GM23248 (cell line): ENCODE measurements at places on chromosomes 2 and 18.

DNA sequence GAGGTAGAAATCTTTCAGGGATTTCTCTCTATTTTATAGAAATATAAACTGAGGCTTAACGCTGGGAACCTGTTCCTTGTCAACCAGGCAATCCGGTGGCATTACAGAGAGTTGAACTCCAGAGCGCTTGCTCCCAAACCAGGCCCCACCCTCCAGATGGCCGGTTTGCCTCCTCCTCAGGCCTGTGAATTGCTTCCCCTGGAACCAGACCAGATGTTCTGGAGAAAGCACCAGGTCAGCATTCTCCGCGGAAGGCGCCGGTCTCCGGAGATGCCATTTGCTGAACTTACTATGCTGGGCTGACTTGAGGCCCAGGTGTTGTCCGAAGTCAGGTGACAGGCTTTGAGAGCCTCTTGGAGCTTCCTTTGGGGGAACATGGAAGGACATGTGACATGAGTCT lies 17.2 kb downstream of the TNP1 start:
- DNase-seq: no peak

- DNase-seq: peak; percentile 40
Observed at GRCh38 chr18:49250816-49251388, 209.5 kb downstream of the DYM start.

- DNase-seq: peak; percentile 67
Observed at GRCh38 chr2:64839844-64840243, 149.4 kb upstream of the SLC1A4 start.

DNA sequence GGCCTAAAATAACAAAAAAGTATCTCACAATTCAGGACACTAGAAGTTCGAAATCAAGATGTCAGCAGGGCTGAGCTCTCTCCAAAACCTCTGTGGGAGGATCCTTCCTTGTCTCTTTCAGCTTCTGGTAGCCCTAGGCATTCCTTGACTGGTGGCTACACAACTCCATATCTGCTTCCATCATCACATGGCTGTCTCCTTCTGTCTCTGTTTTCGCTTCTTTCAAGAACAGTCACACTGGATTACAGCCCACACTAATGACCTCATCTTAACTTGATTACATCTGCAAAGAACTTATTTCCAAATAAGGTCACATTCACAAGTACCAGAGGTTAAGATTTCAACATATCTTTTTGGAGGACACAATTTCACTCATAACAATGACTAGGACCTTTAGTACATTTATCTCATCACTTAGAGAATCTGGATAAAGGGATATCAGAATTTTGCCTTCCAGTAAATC lies 275.2 kb downstream of the IRS1 start:
- DNase-seq: peak; percentile 78

DNA sequence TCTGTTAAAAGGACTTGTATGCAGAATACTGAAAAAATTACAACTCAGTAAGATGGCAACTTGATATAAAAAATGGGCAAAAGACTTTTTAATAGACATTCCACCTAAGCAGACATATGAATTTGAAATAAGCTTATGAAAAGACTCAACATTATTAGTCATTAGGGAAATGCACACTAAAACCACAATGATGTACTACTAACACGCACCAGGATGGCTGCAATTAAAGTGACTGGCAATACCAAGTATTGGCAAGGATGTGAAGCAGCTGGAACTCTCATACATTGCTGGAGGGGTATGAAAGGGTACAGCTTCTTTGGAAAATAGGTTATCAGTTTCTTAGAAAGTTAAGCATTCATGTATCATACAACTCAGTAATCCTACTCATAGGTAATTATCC lies 3.2 kb upstream of the ENOSF1 start:
- DNase-seq: peak; percentile 86

DNA sequence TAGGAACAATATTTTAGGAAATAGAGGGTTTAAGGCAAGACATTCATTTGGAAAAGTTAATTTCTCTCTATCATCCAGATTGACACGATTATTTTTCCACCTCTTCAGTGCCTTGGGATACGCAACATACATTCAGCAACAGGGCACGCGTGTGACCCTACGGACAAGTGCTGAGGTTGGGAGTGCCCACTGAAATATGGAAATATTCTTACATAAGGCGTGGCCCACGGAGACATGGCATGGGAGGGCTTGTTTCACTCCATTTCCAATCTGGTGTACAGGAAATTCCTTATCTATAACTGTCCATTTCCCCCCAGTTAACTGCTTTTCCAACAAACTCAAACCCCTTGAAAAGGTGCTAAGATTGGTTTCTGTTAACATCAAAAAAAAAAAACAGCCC lies 20.9 kb upstream of the KIDINS220 start:
- no peak for DNase-seq

GRCh38 chr2:61710711-61711110 lies 143.1 kb downstream of the FAM161A start:
- DNase-seq: no peak

DNA sequence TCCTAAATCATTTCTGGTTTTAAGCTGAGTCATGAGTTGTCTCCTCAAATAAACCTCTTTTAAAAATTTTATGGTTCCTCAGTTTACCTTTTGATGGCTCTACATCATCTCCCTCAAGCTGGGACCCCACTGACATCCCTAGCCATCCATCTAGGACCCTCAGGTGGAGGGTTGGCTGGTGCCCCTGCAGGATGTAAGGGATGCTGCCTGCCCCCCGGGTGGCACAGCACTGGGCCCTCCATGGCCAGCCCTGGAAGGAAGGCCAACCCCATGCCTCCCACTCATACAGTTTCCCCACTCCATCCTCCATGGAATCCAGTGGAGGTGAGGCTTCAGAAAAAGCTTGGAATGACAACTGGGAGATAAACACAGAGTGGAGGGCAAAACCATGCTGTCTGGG lies 17.2 kb upstream of the GPC1 start:
- DNase-seq: no peak

GRCh38 chr18:78407466-78407844 lies 572.2 kb upstream of the SALL3 start:
- DNase-seq: no peak

GRCh38 chr18:27843783-27844777 lies 332.9 kb downstream of the CDH2 start:
- peak; percentile 36 for DNase-seq

DNA sequence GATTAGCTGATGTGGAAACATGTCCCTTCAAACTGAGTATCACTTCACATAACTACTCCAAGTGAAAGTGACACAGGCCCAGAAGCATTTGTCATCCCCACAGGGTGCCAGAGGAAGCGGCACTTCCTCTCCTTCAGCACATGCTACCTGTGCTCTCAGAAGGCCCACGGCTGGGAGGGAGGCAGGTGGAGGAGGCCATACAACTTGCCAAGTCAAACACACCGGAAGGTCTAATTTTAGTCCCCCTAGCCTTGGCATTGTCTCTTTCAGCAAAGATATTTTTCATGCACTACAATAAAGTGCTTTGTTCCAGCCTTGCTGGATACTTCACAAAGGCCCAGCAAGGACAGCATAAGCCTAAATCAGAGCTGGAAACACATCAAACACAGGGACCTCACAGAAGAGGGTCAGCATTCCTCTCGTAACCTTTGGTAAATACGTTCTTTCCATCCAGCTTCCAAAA lies 38.0 kb downstream of the VSNL1 start:
- no peak for DNase-seq

DNA sequence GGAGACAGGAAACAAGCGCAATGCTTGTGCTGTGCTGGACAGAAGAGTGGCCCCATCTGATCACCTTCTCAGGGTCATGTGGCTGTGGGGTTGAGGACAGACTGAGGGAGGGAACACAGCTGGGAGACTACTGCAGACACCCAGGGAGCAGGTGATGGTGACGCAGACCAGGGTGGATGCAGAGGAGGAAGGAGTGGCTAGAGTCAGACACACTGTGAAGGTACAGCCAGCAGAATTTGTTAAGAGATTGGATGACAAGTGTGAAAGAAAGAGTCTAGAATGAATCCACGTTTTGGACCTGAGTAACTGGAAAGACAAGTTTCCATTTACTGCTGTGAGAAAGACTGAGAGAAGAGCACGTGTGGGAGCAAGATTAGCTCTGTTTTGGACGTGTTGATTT lies 15.9 kb upstream of the POMC start:
- no peak for DNase-seq

DNA sequence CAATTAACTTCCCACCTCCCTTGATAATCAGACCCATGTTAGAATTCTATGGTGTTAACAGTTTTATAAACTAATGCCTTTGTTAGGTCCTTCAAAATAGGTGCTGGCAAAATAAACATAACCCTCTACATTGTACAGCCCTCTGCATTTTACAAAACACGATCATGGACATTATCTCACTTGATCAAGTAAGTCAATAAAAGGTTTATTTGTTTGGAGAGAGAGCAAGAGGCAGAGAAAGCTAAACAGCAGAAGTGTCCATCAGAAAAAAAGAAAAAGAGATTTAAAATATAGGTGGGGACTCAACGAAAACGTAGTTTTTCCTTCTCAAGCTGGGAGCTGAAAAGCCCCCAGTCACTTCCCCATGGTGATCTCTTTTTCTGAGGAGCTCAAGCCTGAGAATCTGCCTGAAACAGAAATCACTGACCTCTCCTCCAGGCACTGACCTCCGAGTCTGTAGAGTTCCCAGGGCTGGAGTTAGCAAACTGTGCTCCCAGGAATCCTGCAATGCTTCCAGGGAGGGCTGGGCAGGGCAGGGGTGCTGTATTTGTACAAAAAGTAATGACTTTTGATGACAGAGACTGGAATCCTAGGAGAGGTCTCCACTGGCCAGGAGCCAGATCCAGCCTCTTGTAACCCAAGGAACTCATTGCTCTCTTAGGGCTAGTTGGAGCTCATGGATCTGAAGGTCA lies 137.8 kb upstream of the KLHL29 start:
- no peak for DNase-seq

- DNase-seq: no peak
Observed at GRCh38 chr2:64139956-64140355, 4.3 kb downstream of the PELI1 start.

GRCh38 chr2:82875858-82876257 lies 1583.2 kb downstream of the SUCLG1 start:
- DNase-seq: no peak

DNA sequence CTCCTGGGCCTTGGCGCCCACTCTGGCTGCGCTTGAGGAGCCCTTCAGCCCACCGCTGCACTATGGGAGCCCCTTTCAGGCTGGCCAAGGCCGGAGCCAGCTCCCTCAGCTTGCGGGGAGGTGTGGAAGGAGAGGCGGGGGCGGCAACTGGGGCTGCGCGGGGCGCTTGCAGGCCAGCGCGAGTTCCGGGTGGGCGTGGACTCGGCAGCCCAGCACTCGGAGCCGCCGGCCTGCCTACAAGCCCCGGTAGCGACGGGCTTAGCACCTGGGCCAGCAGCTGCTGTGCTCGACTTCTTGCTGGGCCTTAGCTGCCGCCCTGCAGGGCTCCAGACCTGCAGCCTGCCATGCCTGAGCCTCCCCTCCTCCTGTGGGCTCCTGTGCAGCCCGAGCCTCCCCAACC lies 141.5 kb upstream of the SLC39A10 start:
- DNase-seq: no peak
